Activated naive CD4-positive, alpha-beta T cell (primary cell): ENCODE measurements at places on chromosomes 7 and 10.

DNA sequence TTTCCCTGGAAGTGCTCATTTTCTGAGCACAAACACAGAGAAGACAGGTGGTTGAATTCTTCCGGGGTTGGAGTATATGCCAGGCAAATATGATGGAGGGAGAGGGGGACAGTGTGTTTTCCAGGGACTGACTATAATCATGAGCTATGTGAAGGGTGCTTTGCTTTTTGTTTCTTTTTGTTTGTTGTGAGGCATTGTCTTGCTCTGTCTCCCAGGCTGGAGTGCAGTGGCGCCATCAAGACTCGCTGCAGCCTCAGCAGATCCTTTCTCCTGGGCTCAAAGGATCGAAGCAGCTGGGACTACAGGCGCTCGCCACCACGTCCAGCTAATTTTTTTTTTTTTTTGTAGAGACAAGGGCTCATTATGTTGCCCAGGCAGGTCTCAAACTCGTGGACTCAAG lies 47.3 kb upstream of the CPN1 start:
- no peak for DNase-seq

DNA sequence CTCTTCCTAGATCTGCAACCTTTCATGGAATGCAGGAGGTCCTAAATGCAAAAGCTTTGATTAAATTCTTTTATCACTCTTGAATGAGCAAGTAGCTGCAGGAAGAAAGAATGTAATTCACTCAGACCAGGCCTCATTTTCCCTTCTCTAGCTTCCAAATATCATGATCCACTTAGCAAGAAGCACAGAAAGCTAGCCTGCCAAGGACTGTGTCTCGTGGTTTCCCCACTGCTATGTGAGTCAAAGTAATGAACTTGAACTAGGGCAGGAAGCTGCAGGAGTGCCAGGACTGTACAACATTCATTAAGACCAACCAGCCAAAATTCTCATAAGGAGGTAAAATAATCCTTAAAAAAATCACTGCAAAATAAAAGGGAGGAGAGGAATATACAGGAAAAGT lies 379.2 kb downstream of the CALN1 start:
- no peak for DNase-seq

- no peak for DNase-seq
Observed at GRCh38 chr7:76300166-76300731, 2.2 kb upstream of the HSPB1 start.

- DNase-seq: no peak
Observed at GRCh38 chr7:101560856-101561255, 68.2 kb downstream of the MYL10 start.

DNA sequence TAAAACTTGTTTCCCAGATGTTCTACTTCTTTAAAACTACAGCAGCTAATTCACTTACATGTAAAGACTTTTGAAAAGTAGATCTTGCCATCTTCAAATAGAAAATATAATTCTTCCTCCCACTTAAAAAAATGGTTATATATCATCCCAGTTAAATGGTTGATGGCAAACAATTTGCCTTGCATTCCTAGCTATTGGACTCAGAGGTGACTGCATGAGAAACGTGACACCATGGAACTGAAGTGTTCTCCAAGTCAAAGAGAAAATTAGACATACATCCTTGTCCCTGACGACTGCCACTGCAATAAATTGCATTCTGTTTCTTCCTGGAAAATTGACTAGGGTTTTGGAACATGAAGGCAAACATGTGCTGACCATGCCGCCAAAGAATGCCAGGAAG lies 95.0 kb upstream of the POM121L12 start:
- DNase-seq: no peak

GRCh38 chr10:101021239-101021638 lies 9.7 kb downstream of the PDZD7 start:
- DNase-seq: no peak

GRCh38 chr7:154380771-154381170 lies 328.6 kb downstream of the DPP6 start:
- no peak for DNase-seq

GRCh38 chr10:86803156-86803555 lies 46.7 kb downstream of the BMPR1A start:
- no peak for DNase-seq

- no peak for DNase-seq
Observed at GRCh38 chr10:77877441-77878344, 48.9 kb downstream of the DLG5 start.

DNA sequence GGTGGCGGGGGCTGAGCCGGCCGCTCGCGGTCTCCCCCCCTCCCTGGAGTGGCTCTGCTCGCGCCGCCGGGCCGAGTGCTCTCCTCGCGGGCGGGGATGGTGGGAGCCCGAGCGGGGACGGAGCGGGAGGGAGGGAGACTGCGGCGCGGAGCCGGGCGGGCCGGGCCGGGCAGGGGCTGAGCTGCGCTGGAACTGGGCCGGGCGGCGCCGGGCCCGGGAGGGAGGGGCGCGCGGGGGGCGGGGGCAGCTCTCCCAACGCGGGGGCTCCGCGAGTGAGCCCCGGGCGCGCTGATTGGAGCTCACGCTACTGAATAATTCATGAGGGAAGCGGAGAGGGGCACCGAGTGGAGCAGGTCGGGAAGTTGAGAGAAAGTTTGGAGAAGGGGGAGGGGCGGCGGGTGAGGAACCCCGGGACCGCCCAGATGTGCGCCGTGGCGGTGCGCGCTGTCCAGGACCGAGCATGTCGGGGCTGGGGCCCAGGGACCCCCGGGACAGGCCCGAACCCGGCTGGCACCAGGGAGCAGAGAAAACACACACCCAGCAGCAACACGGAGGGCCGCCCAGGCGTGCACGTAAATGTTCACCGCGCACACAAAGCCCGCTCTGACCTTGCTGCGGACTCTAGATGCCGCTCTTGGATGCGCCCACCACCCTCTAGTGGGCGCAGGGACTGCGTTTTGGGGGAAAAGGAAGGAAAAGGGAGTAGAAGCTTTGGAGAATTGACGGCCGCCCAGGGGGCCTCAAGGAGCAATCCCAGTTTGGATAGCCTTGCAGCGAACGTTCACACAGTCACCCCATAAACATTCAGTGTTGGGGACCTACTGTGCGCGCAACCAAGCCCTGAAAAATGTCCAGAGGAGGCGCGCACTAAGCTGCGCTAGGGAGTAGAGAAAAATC lies at the start of gene EPHB4:
Gene EPHB4, minus strand, starts transcription at position 194 of the 897 bp plus-strand sequence. CDS start 493 bp downstream, outside the sequence.
- no peak for DNase-seq

DNA sequence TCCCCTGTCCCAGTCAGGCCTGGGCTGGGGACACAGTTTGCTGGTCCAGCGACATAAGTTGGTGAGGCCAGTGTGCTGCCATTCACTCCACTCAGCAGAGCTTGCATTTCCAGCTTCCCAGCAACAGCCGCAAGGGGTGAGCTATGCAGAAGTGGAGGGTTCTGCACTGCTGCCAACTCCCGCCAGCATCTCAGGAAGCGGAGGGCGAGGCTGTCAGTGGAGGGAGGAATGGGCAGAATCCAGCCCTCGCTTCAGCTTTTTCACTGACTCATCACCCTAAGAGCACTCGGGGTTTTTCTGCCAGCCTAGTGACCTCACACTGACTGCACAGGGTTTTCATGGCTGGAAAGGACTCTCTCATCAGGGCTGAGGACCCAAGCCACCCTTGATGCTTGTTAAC lies 625.1 kb upstream of the MKI67 start:
- no peak for DNase-seq

DNA sequence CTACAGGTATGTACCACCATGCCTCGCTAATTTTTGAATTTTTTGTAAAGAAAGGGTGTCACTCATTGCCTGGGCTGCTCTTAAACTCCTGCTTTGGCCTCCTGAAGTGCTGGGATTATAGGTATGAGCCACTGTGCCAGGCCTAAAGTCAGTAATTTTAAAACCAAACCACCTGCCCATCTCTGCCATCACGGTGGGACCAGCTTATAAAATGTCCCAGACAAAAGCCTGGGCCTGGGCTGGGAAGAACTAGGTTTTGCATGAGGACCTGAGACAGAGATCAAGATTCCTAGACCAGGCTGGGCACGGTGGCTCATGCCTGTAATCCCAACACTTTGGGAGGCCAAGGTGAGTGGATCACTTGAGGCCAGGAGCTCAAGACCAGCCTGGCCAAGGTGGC lies 395.6 kb downstream of the CALN1 start:
- no peak for DNase-seq

DNA sequence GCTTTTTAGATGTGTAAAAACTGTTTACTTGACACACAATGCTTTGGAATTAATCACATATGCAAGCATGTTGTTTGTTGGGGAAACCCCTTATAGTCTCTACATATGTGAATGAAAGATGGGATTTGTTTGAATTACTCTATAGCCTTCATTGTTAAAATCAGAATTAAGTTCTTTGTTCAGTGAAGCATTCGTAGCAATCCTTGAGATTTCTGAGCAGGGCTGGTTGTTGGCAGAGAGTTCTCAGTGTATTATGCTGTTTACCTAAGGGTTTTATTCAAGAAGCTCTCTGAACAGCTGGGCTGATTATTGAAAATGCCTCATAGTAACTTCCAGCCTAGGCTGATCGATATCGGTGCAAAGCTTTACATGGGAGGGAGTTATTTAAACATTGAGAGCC lies 190.9 kb downstream of the VTI1A start:
- no peak for DNase-seq

DNA sequence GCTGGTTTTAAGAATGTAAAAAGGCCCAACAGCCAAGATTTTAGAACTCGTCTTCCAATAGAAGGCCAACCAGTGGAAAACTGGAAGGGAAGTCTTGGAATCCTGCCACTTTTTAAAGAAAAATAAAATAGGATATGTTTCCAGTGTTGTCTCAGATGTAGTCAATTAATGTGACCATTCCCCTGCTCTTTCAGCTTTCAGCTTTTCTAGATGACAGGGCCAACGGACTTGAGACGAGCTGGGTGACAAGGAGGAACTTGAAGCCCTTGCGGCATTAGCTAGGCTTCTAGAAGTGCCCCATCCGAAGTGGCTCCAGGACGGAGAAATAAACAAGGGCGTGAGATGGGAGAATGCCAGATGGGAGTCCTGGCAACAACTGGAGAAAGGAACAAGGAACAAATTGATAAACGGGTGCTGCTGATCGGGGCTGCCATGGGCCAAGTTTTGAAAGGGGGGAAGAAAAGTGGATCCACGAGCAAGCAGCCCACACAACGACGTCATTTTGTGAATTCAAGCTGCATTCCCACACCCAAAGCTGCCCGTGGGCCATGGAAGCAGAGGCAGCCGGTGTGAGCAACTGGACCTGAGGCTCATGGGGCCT lies 42.3 kb downstream of the CTBP2 start:
- no peak for DNase-seq

DNA sequence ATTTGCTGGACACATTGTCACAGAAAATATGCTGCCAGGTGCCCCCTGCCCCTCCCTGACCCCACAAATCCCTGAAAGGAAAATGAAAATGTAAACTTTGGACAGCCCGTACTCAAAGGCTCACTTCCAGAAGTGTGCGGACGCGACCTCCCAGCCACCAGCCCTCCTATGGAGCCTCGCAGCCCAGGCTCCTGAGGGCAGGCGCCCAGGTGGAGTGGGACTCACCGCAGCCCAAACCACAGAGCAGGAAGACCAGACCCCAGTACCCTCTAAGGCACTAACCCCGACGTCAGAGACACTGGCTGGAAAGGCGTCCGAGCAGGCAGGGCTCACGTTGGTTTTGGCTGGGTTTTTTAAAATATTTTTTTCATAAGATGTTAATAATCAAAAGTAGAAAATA lies 57.3 kb downstream of the CSGALNACT2 start:
- no peak for DNase-seq

DNA sequence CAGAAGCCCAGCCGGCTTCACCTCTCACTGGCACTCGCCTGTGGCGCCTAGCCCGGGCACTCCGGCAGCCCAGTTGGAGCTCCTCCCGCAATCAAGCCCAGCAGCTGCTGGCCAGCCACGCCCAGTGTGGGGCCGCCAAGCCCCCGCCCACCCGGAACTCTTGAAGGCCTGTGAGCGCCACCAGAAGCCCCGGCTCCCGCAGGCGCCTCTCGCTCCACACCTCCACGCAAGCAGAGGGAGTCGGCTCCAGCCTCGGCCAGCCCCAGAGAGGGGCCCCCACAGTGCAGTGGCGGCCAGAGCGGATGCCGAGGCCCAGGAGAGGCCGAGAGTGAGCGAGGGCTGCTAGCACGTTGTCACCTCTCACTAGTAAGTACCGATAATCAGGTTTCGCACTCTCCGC lies 240.7 kb downstream of the TFEC start:
- DNase-seq: no peak

GRCh38 chr7:4659551-4660286 lies 22.4 kb upstream of the FOXK1 start:
- DNase-seq: no peak

DNA sequence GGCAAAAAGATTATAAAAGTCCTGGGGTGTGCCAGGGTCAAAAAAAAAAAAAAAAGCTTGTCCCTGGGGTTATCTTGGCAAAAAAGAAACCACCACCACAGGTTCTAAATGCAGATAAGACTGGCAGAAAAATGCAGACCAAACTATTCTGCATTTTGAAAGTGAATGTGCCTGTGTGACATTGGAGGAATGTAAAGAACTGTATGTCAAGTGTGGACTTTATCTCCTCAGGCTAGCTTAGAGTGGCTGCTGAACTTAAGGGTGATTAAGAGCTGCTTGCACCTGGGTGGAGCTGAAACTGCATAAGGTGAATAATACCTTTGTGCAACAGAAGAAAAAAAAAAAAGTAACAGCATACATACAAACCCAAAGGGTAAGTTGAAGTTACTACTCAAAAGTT lies 1.3 kb upstream of the NAPEPLD start:
- no peak for DNase-seq

DNA sequence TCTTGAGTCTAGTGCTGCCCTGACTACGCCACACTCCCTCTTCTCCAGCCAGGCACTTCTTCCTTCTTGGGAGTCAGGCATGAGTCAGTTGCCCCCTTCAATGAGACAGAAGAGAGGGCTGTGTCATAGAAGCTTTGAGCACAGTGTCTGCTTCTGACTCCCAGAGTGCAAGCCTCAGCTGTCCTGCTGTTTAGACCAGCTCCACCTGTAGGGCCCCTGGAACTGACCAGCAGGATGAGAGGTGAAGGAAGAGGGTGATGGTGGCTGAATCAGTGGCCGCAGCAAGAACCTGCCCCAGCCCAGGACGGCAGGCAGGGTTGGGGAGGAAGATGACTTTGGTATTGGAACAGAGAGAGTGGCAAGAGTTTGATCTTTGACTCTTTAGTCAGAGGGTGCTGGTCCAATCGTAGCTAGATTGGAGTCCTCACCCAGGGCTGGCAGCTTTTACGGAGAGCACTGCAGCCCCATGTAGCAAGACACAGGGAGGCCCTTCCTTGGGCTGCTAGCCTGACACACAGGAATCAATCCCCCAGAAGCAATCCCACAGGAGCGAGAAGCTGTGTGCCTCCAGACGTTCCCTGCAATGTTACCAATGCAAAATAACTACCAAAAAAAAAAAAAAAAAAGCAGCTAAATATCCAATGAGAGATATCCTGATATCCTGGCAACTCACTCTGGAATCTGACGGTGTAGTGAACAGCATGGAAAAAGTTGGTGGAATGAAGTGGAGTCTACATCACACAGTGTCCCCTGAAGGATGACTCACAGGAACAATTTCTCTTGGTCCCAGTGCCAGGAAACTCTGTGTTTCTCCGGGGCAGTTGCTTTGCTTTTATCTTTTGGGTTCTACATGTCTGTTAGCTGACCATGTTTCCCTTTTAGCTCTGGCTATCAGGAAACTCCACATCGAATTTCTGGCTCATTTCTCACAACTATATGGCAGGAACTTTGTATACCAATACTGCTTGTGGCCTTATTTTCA lies 6.9 kb downstream of the C10orf62 start:
- no peak for DNase-seq

- DNase-seq: no peak
Observed at GRCh38 chr7:143362131-143363015, at the start of gene FAM131B. FAM131B (minus strand) TSS chr7:143362713; CDS start chr7:143362603, 110 bp downstream.

GRCh38 chr10:19168584-19168983 lies 120.0 kb downstream of the MALRD1 start:
- DNase-seq: no peak

- DNase-seq: no peak
Observed at GRCh38 chr7:155191137-155191536, 106.5 kb upstream of the INSIG1 start.

- DNase-seq: no peak
Observed at GRCh38 chr7:96310110-96310509, 11.8 kb downstream of the SLC25A13 start.
